ENCODE measurements at places on chromosomes 6 and 20.

DNA sequence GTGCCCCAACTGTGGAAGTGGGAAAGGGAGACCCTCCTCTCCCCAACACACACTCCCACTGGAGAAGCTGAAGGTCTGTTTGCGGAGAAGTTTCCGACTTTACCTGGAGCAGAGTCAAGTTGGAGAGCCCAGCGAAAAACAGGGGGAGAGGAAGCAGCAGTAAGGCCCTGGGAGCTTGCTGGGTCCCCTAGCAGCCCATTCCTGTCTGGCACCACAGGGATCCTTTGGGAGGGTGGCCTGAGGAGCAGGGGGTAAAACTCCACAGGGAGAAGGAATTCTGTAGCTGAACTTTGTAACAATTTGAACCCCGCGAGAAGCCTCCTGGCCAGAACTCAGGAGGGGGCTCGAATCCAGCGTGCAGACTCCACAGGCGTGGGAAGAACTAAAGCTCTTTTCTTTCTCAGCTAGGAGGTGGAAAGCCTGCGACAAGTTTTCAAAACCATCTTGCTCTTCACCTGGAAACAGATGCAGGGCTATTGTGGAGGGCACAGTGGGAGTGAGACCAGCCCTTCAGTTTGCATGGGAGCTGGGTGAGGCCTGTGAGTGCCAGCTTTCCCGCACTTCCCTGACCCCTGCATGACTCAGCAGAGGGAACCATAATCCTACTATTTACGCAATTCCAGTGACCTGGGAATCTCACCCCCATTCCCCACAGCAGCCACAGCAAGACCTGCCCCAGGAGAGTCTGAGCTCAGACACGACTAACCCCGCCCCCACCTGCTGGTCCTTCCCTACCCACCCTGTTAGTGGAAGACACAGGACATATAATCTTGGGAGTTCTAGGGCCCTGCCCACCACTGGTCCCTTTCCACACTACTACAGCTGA, 25.8 kb downstream of the SERPINB9 start:
- DNase-seq: no peak

- DNase-seq: no peak
Measured at GRCh38 chr6:28082939-28083338, 2.6 kb downstream of the ZNF165 start.

DNA sequence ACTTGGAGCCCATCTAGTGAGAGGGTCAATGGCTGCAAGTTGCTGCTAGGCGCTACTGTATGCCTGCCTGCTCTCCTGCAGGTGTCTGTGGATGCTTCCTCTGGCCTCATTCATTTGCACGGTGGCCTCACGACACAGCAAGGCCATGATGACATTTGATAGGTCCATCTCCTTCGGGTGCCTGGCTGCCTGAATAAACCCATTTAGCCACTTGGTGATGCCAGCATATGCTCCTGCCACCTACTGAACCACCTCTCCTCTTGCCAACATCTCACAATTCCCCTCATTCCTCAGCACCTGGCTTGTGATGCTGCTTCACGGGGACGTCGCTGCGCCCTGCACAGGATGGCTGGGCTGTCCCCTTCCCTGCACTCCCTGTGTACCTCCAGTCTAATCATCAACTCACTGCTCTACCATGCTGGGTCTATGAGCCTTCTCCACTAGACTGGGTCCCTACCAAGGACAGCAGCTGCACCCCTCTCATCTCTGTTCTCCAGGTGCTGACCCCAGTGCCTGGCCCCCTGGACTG, 51.1 kb downstream of the AGPAT4 start:
- no peak for DNase-seq

- DNase-seq: no peak
Measured at GRCh38 chr6:80151635-80152034, 45.2 kb downstream of the BCKDHB start.

DNA sequence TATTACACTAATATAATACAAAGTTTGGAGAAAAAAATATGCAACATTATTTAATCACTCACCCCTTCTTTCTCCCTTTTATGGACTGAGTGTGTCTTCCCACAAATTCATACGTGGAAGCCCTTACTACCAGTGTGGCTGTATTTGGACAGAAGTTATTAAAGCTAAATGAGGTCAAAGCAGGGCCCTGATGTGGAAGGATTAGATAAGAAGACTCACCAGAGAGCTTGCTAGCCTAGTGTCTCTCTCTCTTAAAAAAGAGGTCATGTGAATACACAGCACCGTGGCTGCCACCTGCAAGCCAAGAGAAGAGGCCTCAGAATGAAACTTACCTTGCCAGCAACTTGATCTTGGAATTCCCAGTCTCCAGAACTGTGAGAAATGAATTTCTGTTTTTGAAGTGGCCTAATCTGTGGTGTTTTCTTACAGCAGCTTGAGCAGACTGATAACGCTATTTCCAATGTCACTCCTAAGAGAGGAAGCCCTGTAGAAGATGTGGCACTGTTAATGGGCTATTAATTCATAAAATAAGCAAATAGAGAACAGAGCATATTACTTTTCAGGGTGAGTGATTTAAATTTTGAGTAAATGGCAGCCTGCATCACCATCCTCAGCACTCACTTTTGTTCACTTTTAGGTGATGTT, 233.4 kb downstream of the TBC1D7 start:
- no peak for DNase-seq

DNA sequence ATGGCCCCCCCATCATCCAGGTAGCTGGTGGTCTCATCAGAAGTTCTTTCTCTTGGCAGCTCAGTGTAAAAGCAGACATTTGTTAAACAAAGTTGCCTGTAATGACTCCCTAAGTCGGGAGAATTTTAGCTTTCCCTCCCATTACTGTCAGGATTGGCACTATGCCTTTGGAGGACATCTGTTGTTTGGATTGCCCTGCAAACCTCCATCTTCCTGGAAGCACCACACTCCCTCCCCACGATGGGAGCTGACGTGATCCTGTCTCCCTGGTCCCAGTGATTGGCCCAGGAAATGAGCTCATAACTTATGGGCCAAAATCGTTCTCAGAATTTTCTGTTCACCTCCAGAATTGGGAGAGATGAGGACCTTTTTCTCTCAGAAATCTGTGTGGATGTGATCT, 42.6 kb upstream of the CNR1 start:
- DNase-seq: no peak

DNA sequence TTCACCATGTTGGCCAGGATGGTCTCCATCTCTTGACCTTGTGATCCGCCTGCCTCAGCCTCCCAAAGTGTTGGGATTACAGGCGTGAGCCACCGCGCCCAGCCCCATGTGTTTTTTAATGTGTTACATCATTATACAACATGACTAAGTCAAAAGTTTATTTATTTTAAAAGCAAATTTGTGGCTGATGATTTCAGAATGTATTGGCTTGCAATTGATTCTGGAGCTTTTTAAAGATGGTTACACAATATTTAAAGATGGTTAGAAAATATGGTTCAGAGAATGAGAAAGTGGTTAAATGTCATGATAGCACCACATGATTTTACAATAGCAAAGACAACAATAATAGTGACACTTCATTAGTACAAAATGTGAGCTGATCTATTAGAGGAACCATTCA, 80.5 kb downstream of the SASH1 start:
- DNase-seq: no peak

- peak; percentile 69 for DNase-seq
Measured at GRCh38 chr20:237489-237888, 10.4 kb downstream of the DEFB129 start.

- no peak for DNase-seq
Measured at GRCh38 chr6:30769088-30769852, 24.9 kb upstream of the IER3 start.

DNA sequence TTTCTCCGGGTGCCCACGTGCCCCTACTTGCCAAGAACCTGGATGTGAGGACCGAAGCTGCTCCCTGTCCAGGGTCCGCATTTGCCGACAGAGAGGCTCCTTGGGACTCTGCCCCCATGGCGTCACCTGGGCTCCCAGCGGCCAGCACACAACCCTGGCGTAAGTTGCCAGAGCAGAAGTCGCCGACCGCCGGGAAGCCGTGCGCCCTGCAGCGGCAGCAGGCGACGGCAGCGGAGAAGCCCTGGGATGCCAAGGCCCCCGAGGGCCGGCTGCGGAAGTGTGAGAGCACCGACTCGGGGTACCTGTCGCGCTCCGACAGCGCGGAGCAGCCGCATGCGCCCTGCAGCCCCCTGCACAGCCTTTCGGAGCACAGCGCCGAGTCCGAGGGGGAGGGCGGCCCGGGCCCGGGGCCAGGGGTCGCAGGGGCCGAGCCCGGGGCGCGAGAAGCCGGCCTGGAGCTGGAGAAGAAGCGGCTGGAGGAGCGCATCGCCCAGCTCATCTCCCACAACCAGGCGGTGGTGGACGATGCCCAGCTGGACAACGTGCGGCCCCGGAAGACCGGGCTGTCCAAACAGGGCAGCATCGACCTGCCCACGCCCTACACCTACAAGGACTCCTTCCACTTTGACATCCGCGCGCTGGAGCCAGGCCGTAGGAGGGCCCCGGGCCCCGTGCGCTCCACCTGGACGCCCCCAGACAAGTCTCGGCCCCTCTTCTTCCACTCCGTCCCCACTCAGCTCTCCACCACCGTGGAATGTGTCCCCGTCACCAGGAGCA, 28.3 kb downstream of the ZNF831 start:
- DNase-seq: no peak

- no peak for DNase-seq
Measured at GRCh38 chr6:130421585-130421984, 55.8 kb downstream of the TMEM200A start.

- DNase-seq: peak; percentile 5
Measured at GRCh38 chr6:162056745-162057144, 670.8 kb downstream of the PRKN start.

GRCh38 chr6:38566295-38567030, 73.3 kb downstream of the BTBD9 start:
- no peak for DNase-seq

DNA sequence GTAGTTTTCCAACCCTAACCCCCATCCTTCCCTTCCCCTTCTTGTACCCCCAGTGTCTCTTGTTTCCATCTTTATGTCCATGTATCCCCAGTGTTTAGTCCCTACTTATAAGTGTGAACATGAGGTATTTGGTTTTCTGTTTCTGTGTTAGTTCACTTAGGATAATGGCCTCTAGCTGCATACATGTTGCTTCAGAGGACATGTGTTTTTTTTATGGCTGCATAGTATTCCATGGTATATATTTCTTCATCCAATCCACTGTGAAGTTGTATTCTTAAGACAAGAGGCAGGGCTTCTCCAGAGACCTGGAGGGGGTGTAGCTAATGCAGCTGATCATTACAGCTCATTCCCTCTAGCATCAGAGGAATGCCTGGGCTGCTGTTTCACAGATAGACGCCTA, 4.2 kb downstream of the DNAH8 start:
- no peak for DNase-seq

- DNase-seq: peak; percentile 74
Measured at GRCh38 chr6:2958331-2958711, 13.0 kb downstream of the SERPINB6 start.

GRCh38 chr20:50589548-50590347, 79.6 kb downstream of the PTPN1 start:
- no peak for DNase-seq

DNA sequence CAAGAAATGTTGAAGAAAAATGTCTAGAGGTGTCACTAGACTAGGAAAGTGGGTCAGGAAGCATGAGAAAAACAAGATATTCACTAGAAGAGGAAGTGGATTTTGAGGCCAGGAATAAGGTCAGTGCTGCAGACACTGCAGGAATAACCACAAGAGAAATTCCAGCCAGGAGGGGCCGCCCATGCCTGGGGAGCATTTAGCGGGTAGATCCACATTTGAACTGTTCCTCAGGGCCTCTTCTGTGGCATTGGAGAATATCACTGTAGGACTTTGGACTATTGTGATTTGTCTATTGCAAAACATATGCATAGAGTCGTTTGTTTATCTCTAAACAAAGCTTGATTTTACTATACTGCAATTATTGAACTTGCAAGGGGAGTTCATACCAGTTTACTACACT, 49.6 kb upstream of the CCDC28A start:
- peak; percentile 36 for DNase-seq

DNA sequence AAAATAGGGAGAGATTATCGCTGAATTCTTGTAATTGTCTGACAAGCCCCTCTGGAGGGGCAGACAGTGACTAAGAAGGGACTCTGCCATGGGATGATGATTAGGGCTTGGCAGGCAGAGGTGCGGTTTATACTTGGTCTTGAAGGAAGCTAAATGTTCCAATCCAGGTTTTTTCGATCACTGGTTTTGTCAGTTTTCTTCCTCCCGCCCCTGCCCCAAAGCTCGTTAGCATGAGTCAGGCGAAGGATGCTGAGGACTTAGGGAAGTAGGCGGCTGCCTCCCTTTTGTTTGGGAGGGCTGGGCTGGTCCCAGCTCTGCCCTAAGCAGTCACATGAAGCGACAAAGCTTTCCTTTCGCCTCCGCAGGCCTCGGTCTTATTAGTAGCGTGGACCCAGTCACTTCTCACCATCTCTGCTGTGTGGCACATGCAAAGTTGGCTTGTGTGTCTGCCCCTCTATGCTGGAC, 314.2 kb downstream of the CDC5L start:
- DNase-seq: no peak

DNA sequence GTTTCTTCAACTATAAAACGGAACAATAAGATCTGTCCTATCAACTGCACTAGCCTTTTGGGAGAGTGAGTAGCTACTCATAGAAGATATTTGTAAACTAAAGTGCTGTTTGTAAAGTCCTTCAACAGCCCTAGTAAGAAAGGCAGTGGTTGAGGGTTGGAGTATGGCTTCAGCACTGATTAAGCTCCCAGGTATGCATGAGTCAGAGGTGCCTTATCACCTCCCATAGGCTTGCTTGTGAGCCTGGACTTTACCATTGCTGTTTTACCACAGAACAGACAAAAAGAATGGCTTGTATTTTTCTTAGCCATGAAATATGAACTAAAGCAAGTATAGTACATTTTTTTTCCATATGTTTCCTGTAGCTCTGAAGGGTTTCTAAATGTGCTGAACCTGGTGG, 44.1 kb downstream of the SAMD3 start:
- no peak for DNase-seq
